Stimulated activated CD4-positive, alpha-beta T cell treated with anti-CD3 and anti-CD28 coated beads, TNF-alpha, amount 100 ng/mL, for 1 hour (primary cell): ENCODE measurements at places on chromosomes 5 and 9.

GRCh38 chr5:152247850-152248385 lies 157.2 kb downstream of the NMUR2 start:
- no peak for DNase-seq

GRCh38 chr5:55226027-55226933 lies 835 bp downstream of the MCIDAS start:
- DNase-seq, result no peak

- no peak for DNase-seq
These were observed 25.1 kb upstream of the SLC44A1 start for GRCh38 chr9:105219291-105219805.

DNA sequence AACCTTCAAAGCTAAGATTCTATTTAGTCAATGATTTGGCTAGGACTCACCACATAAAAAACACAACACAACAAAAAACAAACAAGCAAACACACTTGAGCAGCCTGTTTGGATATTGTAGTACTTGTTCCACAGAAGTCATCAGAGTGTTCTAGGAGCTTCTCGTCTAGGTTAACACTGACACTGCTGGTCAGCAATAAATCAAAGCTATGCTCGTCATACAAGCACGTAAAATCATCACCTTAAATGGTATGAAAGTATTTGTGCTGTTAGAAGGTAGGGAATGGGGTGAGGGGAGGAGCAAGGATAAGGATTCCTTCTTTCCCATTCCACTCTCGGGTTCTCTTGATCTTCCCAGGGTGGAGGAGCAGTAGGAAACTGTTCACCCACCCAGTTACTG lies 88.0 kb downstream of the ARL15 start:
- DNase-seq, result no peak

GRCh38 chr9:105052346-105052745 lies 124.4 kb upstream of the ABCA1 start:
- DNase-seq, result no peak
